ENCODE measurements at places on chromosomes 4 and X.

- DNase-seq, result no peak
These were observed 37.2 kb upstream of the SPANXC start for GRCh38 chrX:141279476-141279875.

DNA sequence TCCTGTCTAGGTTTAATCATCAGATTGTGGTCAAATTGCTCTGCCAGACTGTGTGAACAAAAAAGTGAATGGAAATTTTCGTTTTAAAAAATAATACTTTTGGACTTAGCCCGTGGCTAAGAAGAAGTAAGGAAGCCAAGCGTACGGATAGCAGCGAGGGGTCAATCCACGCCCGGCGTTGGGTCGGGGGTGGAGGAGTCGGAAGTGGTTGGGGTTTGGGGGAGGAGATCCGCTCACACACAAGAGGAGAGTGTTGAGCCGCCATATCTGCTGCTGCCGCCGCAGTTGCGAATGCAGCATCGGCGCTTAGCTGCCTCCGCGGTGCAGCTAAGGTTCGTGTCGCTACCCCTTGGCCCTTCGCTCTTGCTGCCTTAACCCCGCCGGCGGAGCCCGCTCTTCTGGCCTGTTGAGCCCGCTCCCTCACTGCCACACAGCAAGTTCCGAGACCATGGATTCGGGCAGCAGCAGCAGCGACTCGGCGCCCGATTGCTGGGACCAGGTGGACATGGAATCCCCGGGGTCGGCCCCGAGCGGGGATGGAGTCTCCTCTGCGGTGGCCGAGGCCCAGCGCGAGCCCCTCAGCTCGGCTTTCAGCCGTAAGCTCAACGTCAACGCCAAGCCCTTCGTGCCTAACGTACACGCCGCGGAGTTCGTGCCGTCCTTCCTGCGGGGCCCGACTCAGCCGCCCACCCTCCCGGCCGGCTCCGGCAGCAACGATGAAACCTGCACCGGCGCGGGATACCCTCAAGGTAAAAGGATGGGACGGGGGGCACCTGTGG lies at the start of gene GSPT2:
GSPT2 (plus strand) TSS at position 264 of the 779 bp plus-strand sequence; CDS start at position 449, 185 bp downstream.
- peak; percentile 45 for DNase-seq

GRCh38 chr4:121096629-121097028 lies 24.3 kb upstream of the NDNF start:
- no peak for DNase-seq

GRCh38 chr4:162586266-162586665 lies 422.5 kb upstream of the FSTL5 start:
- no peak for DNase-seq

DNA sequence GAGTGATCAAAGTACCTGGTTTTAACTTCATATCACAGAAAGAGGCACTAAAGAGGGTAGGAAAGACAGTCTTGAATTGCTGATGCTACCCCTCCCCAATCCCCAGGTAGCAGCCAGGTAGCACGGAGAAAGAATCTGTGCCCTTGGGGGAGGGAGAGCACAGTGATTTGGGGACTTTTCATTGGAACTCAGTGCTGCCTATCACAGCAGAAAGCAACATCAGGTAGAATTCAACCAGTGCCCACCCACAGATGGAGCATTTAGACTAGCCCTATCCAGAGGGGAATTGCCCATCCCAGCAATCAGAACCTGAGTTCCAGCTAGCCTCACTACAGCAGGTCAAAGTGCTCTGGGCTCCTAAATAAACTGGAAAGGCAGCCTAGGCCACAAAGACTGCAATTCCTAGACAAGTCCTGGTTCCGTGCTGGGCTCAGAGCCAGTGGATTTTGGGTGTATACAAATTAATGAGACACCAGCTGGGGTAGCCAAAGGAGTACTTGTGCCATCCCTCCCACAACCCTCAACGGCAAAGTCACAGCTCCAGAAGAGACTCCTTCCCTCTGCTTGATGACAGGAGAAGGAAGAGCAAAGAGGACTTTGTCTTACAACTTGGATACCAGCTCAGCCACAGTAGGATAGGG lies 228.1 kb downstream of the THOC2 start:
- DNase-seq, result no peak

DNA sequence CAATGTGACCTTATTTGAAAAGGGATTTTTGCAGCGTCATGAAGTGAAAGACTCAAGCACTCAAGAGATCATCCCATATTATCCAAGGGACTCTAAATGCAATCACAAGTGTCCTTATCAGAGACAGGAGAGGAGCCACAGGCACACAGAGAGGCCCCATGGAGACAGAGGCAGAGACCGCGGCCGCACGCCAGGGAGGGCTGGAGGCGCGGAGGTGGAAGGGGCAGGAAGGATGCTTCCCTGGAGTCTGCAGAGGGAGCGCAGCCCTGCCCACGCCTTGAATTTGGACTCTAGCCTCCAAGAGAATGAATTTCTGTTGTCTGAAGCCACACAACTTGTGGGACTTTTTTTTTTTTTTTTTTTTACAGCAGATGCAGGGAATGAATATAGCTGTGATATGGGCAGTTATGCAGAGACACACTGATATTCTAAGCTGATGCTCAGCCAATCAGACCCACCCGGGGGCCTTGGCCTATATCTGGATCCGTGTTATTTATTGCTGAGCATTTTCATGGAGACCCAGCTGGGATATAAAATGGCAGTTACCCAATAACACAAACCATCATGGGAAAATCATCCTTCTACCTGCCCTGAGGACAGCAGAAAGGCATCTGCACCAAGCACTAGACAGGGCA lies 244.8 kb upstream of the PSAPL1 start:
- DNase-seq, result no peak

DNA sequence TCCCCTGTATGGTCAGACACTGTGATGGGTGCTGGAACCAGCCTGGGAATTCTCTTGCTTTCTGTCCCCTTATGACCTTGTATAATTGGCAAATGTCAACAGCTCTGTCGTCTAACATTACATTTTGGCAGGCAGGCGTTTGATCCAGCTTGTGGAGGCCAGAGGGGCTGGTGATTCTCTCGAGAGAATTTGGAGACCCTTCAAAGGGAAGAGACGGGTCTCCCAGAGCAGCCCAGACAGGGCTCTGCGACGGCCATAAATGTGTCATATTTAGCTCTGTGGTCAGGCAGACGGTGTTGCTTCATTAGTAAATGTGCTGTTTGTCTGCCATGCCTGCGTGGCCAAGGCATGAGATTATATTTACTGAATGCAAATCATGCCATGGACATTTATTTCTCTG lies 68.7 kb downstream of the SORCS2 start:
- DNase-seq, result no peak

GRCh38 chr4:128916832-128917231 lies 107.3 kb downstream of the JADE1 start:
- DNase-seq, result peak; percentile 8

DNA sequence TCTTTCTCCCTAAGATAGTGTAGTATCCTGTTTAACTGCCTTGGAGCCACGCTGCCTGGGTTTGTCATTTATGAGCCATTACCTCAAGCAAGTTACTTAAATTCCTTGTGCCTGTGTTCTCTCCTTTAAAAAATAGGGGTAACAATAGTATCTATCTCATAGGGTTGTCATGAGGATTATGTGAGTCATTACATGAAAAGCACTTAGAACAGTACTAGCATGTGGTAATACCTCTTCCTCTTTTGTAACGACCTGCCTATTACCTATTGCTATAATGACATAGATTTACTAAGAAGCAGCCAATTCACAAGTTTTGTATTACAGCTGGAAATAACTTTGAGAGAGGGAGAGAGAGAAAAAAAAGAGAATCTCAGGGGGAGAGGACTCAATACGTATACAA lies 834.7 kb downstream of the RAPGEF2 start:
- DNase-seq, result no peak

DNA sequence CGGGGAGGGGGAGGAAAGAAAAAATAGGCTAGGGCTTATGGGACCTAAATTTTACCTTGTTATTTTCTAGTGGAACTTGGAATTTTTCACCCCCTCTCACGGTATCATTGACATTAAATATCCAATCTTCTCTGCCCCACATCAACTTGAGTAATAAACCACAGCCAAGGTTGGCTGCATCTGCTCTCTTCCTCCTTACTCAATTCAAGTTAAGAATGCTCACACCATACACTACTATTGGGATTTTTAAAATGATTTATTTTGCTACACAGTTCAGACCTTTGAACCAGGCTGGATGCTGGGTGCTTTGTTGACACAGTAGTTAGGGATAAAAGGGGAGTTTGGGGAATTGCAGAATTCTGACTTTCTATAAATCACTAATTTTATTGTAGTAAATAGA lies 78.2 kb upstream of the DHX15 start:
- DNase-seq, result no peak

- no peak for DNase-seq
These were observed 284.9 kb downstream of the TEX13A start for GRCh38 chrX:104935581-104935980.

GRCh38 chrX:107715331-107716117 lies 60.1 kb downstream of the TSC22D3 start:
- no peak for DNase-seq

DNA sequence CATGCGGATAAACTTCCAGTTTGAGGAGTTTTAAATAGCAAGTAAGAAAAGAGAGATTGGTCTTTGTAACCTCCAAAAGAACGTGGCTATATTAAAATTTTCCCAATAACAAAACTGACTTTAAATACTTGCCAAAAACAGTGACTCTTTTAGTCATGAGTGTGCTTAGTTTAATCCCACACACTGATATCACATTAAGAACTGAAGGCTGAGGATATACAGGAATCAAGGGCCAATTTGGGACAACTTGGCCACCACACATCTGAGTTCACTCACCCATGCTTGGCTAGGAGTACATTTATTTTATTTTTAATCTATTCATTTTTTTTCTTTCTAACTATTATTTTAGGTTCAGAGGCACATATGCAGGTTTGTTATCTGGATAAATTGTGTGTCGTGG lies 110.2 kb downstream of the APBB2 start:
- no peak for DNase-seq

- no peak for DNase-seq
These were observed 34.9 kb upstream of the SLC25A14 start for GRCh38 chrX:130304587-130305368.

- no peak for DNase-seq
These were observed 119.0 kb downstream of the GPR143 start for GRCh38 chrX:9646471-9647224.

DNA sequence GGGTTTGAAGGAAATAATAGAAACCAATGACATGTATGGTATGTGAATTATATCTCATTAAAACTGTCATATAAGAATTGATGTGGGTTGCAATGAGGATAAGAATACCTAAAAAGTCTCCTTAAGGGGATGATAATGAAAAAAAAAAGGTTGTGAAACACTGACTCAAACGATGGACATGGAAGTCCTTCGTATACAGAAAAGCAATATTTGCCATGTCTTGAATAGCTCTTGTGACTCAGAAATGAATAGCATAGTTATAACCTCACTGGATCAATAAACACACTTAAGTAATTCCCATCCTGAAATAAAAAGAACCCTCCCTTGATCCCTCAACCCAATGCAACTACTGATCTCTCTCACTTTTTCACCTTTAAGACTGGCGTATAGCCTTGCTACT lies 89.7 kb downstream of the OPHN1 start:
- no peak for DNase-seq

- no peak for DNase-seq
These were observed 15.7 kb downstream of the PGAM4 start for GRCh38 chrX:77953708-77954107.

DNA sequence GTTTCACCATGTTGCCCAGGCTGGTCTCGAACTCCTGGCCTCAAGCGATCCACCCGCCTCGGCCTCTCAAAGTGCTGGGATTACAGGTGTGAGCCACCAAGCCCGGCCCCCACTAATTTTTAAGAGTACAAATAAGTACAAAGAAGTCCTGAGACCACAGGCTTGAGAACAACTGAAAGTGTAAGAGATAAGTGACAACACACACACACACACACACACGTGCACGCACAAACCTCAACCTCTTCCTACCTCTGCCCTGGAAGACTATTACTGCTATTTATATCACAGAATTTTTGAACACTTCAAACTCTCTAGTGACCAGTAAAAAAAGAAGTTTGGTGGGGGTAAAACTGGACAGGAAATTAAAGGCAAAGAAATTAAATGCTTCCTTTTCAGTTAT lies 7.5 kb downstream of the KLHL15 start:
- no peak for DNase-seq

- DNase-seq, result no peak
These were observed 60.1 kb downstream of the GRIA2 start for GRCh38 chr4:157280673-157281072.

GRCh38 chrX:149829751-149830191 lies 48.0 kb downstream of the MAGEA9 start:
- DNase-seq, result no peak

- no peak for DNase-seq
These were observed 23.4 kb upstream of the STPG2 start for GRCh38 chr4:98166731-98167041.

GRCh38 chr4:127985989-127986388 lies 20.8 kb downstream of the ABHD18 start:
- no peak for DNase-seq

DNA sequence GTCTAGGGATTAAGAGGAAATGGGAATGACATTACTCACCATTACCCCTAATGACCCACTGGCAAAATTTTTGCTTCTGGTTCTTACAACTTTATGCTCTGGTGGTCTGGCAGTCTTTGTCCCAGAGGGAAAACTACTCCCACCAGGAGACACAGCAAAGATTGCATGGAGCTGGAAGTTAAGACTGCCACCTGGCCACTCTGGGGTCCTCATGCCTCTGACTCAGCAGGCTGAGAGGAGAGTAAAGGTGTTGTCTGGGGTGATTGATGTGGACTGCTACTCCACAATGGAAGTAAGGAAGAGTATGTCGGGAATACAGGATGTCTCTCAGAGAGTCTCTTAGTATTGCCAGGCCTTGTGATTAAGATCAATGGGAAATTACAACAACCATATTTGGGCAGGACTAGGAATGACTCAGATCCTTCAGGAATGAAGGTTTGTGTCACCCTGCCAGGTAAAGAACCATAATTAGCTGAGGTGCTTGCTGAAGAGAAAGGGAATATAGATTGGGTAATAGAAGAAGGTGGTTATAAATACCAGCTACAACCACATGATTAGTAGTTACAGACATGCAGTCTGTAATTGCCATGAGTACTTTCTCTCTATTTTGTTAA lies 215.5 kb downstream of the GPAT3 start:
- DNase-seq, result no peak
